ENCODE measurements at places on chromosomes 16 and 17. TPM values are rescaled to one million over a fixed set of nuclear protein-coding genes. Genes with fewer than 3 reads are reported as not detected.

GRCh38 chr17:80901319-80901718, 90.3 kb upstream of the CHMP6 start:
- H3K27me3 ChIP-seq = no peaks in the 10 kb centered on the region
- H3K36me3 ChIP-seq = peaks cover 55% of the 10 kb centered on the region
- DNase-seq = no peak

- no peak overlapping the region for H3K27ac ChIP-seq
- H3K27me3 ChIP-seq = no peaks in the 10 kb centered on the region
- no peak overlapping the region for H3K4me3 ChIP-seq
- H3K36me3 ChIP-seq = peaks cover 8% of the 10 kb centered on the region
- H3K4me1 ChIP-seq = no peaks in the 10 kb centered on the region
Observed at GRCh38 chr17:79231766-79232287, 157.2 kb downstream of the ENGASE start.

GRCh38 chr17:16272111-16272840, 55.3 kb downstream of the PIGL start:
- no peak overlapping the region for H3K4me3 ChIP-seq
- H3K27me3 ChIP-seq = no peaks in the 10 kb centered on the region
- H3K36me3 ChIP-seq = no peaks in the 10 kb centered on the region
- no peak overlapping the region for H3K27ac ChIP-seq

DNA sequence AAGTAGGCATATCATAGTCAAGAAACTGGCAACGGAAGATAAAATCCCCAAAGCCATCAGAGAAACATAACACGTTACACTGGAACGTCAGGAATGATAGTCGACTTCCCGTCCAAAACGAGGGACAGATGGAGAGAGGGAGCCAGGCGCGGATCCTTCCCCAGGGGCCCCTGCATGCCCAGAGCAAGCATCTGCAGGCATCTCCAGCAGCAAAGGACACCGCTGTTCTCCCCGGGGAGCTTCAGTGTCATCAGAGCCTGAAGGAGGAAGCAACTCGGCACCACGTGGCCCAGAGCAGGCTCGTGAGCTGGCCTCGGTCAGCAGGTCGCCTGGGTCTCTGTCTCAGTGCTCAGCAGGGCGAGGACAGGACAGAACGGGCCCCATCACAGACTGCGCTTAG, 50.1 kb downstream of the LMF1 start:
- peaks cover 66% of the 10 kb centered on the region for H3K36me3 ChIP-seq
- peaks cover 45% of the 10 kb centered on the region for H3K4me1 ChIP-seq
- H3K4me3 ChIP-seq = no peak overlapping the region

DNA sequence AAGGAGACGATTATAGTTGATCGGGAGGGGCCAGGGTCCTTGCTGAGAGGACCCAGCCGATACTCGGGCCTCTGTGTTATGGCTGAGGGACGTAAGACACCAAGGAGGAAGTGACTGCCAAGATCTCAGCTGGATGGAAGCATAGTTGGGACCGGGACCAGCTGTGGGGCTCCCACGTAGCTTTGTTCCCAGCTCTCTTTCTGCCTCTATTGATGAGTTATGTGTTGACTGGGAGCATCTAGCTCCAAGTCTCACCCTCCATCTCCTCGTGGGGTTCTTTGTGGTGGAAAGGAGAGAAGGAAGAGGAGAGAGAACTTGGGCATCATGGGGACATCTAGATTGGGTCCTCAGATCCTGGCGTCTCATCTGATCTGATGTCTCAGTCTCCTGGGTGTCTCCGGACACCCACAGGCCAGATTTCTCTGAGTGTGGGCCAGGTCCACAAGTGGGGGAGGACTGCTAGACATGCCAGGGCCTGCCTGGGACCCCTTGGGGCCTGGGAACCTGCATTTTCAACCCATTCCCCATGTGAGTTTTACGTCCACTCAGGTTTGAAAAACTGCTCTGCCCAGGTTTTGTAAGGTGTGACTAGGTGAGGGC, 1.0 kb downstream of the MGRN1 start:
- H3K27me3 ChIP-seq = no peaks in the 10 kb centered on the region
- H3K4me1 ChIP-seq = peaks cover 26% of the 10 kb centered on the region
- peak overlapping the region; percentile 88 for H3K27ac ChIP-seq
- peak overlapping the region; percentile 87 for H3K4me3 ChIP-seq
- no peak for DNase-seq

GRCh38 chr16:64380751-64381150, 741.1 kb downstream of the CDH11 start:
- H3K4me3 ChIP-seq = no peak overlapping the region
- no peaks in the 10 kb centered on the region for H3K4me1 ChIP-seq
- no peak for DNase-seq
- no peak overlapping the region for H3K27ac ChIP-seq
- no peaks in the 10 kb centered on the region for H3K36me3 ChIP-seq

- no peak overlapping the region for H3K4me3 ChIP-seq
- DNase-seq = no peak
- no peak overlapping the region for H3K27ac ChIP-seq
- H3K36me3 ChIP-seq = peaks cover 4% of the 10 kb centered on the region
- H3K27me3 ChIP-seq = no peaks in the 10 kb centered on the region
Observed at GRCh38 chr16:27366687-27367460, 35.1 kb upstream of the IL21R start.

TBX6 gene
- 0.20 TPM for total RNA-seq

DNA sequence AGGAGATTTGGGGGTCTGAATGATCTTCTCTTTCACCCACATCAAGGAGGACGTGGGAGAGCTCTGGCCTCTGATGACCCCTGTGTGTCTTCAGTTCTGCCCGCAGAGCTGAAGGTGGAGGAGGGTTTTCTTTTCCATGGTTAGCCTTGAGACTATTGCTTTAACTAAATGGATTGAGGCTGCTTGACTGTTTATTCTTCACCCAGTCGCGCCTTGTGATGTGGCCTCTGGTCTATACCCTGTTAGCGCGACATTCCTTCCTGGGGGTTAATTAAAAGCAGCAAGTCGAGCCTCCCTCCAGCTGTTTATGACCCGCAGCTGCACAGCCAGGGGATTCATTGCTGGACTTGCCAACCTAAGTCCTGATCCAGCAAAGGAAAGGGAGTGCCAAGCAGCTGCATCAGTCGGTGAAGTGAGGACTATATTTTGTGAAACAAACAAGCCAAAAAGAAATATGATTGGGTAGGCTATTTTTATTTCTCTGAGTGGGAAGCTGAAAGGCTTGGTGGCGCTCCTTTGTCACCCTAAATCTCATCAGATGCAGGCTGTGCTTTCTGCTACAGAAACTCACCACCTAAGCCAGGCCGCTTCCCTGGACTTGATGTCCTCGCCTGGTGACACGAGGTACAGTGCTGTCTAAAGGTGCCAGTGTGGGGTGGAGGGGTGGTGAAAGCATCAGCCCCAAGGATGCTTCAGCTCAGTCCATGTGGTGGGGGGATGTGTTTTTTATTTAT, 11.0 kb upstream of the SEC14L1 start:
- peak overlapping the region; percentile 27 for H3K27ac ChIP-seq
- H3K4me3 ChIP-seq = no peak overlapping the region
- H3K36me3 ChIP-seq = no peaks in the 10 kb centered on the region
- H3K27me3 ChIP-seq = no peaks in the 10 kb centered on the region

DNA sequence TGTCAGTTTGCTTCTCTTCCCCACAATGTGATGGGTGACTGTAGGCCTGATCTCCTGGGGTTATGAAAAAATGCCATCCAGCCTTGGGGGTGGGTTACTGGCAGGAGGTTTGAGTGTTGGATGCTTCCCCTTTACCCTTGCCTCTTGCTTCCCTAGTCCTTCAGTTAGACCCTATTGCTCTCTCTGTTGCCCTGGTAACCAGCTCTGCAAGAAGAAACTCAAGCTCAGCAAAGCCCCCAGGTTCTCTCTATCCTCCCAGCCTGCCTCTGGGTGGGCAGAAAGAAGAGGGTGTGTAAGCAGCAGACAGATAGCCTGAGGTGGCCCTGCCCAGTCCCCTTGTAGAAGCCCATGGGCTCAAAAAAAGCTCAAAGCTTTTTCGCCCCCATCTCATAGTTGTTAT, 2.8 kb upstream of the RAPGEFL1 start:
- no peak for DNase-seq
- no peaks in the 10 kb centered on the region for H3K27me3 ChIP-seq
- H3K4me1 ChIP-seq = peaks cover 29% of the 10 kb centered on the region
- no peak overlapping the region for H3K4me3 ChIP-seq
- H3K36me3 ChIP-seq = peaks cover 62% of the 10 kb centered on the region

GRCh38 chr17:13582776-13583547, 18.8 kb downstream of the HS3ST3A1 start:
- no peak for DNase-seq
- no peaks in the 10 kb centered on the region for H3K36me3 ChIP-seq
- H3K4me1 ChIP-seq = no peaks in the 10 kb centered on the region
- no peak overlapping the region for H3K4me3 ChIP-seq

GRCh38 chr17:27299384-27300049, 5.6 kb downstream of the WSB1 start:
- DNase-seq = no peak
- H3K27ac ChIP-seq = no peak overlapping the region
- H3K4me3 ChIP-seq = no peak overlapping the region
- H3K36me3 ChIP-seq = peaks cover 3% of the 10 kb centered on the region

GRCh38 chr17:42559075-42559474, 2.9 kb upstream of the COASY start:
- H3K27ac ChIP-seq = no peak overlapping the region
- no peak overlapping the region for H3K4me3 ChIP-seq
- H3K36me3 ChIP-seq = peaks cover 15% of the 10 kb centered on the region
- peaks cover 45% of the 10 kb centered on the region for H3K4me1 ChIP-seq

TBC1D28 gene
- total RNA-seq = not detected

DNA sequence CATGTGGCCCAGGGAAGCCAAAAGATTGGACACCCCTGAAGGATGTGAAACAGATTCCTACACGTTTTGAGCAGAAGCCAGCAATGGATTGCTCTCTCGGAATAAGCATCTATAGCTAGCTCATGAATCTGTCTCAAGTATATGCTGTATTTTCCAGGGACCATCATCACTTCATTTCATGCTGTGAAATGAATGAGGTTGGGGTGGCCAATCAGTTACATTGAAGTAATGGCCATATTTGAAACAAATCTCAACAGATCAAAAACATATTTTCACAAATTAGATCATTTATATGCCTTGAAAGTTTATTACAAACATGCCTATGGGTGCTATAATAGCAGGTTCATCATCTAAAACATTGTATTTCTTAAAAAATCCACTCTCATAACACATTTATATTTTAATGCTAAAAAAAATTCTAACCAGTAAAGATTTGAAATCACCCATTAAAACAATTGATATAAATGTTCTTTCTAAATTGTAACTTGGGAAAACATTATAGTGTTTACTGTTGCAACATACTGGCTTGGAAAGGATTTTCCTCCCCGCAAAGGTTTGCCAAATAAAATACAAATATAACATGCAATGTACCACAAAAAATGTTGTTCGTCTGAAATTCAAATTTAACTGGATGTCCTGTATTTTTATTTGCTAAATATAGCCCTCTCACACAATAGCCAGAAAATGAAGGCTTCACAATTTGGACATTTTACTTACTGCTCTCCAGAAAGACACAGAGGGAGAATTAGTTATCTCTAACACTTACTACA, 743.6 kb downstream of the KCNJ2 start:
- H3K27ac ChIP-seq = no peak overlapping the region
- no peaks in the 10 kb centered on the region for H3K36me3 ChIP-seq
- H3K4me1 ChIP-seq = no peaks in the 10 kb centered on the region
- no peaks in the 10 kb centered on the region for H3K27me3 ChIP-seq

CACNG3 gene
- 1.9 TPM for total RNA-seq

- no peaks in the 10 kb centered on the region for H3K36me3 ChIP-seq
- no peak overlapping the region for H3K27ac ChIP-seq
- H3K4me3 ChIP-seq = no peak overlapping the region
- H3K4me1 ChIP-seq = no peaks in the 10 kb centered on the region
Observed at GRCh38 chr17:68697850-68698361, 96.7 kb upstream of the FAM20A start.

GRCh38 chr16:66551348-66551759, 1.0 kb upstream of the CKLF start:
- H3K4me3 ChIP-seq = no peak overlapping the region
- H3K4me1 ChIP-seq = peaks cover 45% of the 10 kb centered on the region
- DNase-seq = no peak
- H3K27me3 ChIP-seq = no peaks in the 10 kb centered on the region
- peak overlapping the region; percentile 96 for H3K27ac ChIP-seq

CLN3 gene
- 15.4 TPM for total RNA-seq

GGT6 gene
- not detected for total RNA-seq

DNA sequence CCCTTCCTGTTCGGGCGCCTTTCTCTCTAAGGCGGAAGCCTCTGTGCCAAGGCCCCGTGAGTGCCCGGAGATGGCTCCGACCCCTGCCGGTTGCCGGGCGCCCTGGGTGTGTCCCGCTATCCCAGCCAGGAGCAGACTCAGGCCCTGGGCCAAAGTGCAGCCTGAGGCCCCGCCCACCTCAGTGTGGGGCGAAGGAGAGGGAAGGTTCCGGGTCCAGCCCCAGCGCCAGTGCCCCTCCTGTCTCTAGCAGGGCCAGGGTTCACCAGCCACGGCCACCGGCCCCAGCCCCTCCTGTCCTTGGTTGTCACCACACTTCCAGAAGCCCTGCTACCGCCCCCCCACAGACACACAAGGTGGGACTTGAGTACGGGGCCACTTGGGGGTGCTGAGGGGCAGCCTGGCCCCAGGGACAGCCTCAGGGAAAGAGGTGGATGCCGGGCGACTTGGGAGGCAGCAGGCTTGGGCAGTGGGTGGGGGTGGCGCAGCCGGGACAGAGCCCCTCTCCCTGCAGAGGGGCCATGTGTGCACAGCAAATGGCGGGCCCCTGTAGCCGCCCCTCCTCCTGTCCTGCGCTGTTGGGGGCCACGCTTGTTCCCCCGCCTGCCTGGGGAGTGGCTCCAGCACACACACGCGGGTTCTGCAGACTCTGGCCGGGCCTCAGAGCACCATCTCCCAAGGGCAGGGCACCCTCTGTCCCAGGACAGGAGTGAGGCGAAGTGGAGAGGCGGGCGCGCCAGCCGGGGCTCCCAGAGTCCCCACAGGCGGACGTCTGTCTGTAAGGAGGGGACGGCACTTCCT, 6.0 kb downstream of the C1QTNF8 start:
- peak; percentile 49 for DNase-seq
- H3K27me3 ChIP-seq = peaks cover 5% of the 10 kb centered on the region
- peaks cover 35% of the 10 kb centered on the region for H3K4me1 ChIP-seq
- peak overlapping the region; percentile 12 for H3K4me3 ChIP-seq
- no peak overlapping the region for H3K27ac ChIP-seq

- H3K4me3 ChIP-seq = no peak overlapping the region
- no peak for DNase-seq
- peaks cover 37% of the 10 kb centered on the region for H3K4me1 ChIP-seq
- peaks cover 71% of the 10 kb centered on the region for H3K36me3 ChIP-seq
- H3K27me3 ChIP-seq = no peaks in the 10 kb centered on the region
Observed at GRCh38 chr16:48539485-48540221, 70.3 kb downstream of the N4BP1 start.

GRCh38 chr16:1184156-1184868, 31.4 kb downstream of the CACNA1H start:
- peaks cover 43% of the 10 kb centered on the region for H3K36me3 ChIP-seq
- H3K27me3 ChIP-seq = no peaks in the 10 kb centered on the region
- H3K4me1 ChIP-seq = peaks cover 48% of the 10 kb centered on the region
- H3K27ac ChIP-seq = no peak overlapping the region

- peak overlapping the region; percentile 40 for H3K27ac ChIP-seq
- peaks cover 24% of the 10 kb centered on the region for H3K4me1 ChIP-seq
- DNase-seq = no peak
- no peaks in the 10 kb centered on the region for H3K27me3 ChIP-seq
Observed at GRCh38 chr16:69924041-69924775, 26.9 kb upstream of the CLEC18A start.

- DNase-seq = no peak
- H3K27me3 ChIP-seq = no peaks in the 10 kb centered on the region
- no peak overlapping the region for H3K27ac ChIP-seq
- peaks cover 6% of the 10 kb centered on the region for H3K4me1 ChIP-seq
Observed at GRCh38 chr17:9788601-9789000, 2.8 kb downstream of the DHRS7C start.
